Neural crest cell (in vitro differentiated cells): ENCODE measurements at places on chromosomes 12 and 14. TPM values are rescaled to one million over a fixed set of nuclear protein-coding genes. Genes with fewer than 3 reads are reported as not detected.

GRCh38 chr12:64446295-64446694 is 5.6 kb upstream of the TBK1 start:
- H3K27me3 ChIP-seq = no peaks in the 10 kb centered on the region
- DNase-seq = no peak
- no peaks in the 10 kb centered on the region for H3K36me3 ChIP-seq
- no peak overlapping the region for H3K27ac ChIP-seq

- DNase-seq = no peak
- H3K27me3 ChIP-seq = no peaks in the 10 kb centered on the region
- no peak overlapping the region for H3K4me3 ChIP-seq
- no peaks in the 10 kb centered on the region for H3K36me3 ChIP-seq
- H3K4me1 ChIP-seq = no peaks in the 10 kb centered on the region
Measured at GRCh38 chr14:106318700-106319099, 792.3 kb downstream of the TMEM121 start.

- no peaks in the 10 kb centered on the region for H3K27me3 ChIP-seq
- H3K4me1 ChIP-seq = peaks cover 27% of the 10 kb centered on the region
- no peak overlapping the region for H3K4me3 ChIP-seq
- DNase-seq = no peak
- no peaks in the 10 kb centered on the region for H3K36me3 ChIP-seq
Measured at GRCh38 chr12:537772-538171, 78.0 kb downstream of the B4GALNT3 start.

DNA sequence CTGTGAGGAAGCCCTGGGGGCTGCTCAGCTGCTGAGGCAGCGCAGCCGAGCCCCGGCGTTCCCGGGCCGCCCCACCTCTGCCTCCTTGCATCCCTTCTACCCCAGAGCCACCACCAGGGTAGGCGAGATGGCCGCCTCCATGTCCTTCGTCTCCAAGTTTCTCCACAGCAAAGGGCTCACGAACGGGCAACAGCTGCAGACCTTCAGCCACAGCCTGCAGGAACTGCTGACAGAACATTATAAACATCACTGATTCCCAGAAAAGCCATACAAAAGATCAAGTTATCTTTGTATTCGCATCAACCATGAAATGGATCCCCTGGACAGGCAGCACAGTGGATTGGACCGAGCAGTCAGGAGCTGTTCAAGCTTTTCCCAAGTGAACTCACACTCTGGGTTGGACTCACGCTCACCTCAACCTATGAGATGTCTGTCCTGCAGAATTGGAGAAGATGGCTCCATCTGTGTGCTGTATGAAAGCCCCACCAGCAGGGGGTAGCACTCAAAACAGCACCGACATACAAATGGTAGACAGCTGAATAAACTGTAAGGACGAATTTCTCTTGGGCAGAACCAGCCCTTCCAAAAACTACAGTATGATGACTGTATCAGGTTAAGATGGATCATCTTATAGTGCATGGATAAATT is 19.4 kb upstream of the A2M start:
- peaks cover 18% of the 10 kb centered on the region for H3K36me3 ChIP-seq
- no peaks in the 10 kb centered on the region for H3K27me3 ChIP-seq
- no peak overlapping the region for H3K27ac ChIP-seq
- DNase-seq = no peak

Gene GDF3
- total RNA-seq = not detected in 2 replicates

Gene SERPINA9
- total RNA-seq = not detected in 2 replicates

Gene TRMT61A
- 10.9 and 12.5 TPM in 2 replicates for total RNA-seq

Gene FBLN5
- total RNA-seq = 0.61 and 1.0 TPM in 2 replicates
